ENCODE measurements at places on chromosomes 13 and 19.

GRCh38 chr19:54256250-54257115 lies 590 bp downstream of the LILRB5 start:
- no peak for DNase-seq

DNA sequence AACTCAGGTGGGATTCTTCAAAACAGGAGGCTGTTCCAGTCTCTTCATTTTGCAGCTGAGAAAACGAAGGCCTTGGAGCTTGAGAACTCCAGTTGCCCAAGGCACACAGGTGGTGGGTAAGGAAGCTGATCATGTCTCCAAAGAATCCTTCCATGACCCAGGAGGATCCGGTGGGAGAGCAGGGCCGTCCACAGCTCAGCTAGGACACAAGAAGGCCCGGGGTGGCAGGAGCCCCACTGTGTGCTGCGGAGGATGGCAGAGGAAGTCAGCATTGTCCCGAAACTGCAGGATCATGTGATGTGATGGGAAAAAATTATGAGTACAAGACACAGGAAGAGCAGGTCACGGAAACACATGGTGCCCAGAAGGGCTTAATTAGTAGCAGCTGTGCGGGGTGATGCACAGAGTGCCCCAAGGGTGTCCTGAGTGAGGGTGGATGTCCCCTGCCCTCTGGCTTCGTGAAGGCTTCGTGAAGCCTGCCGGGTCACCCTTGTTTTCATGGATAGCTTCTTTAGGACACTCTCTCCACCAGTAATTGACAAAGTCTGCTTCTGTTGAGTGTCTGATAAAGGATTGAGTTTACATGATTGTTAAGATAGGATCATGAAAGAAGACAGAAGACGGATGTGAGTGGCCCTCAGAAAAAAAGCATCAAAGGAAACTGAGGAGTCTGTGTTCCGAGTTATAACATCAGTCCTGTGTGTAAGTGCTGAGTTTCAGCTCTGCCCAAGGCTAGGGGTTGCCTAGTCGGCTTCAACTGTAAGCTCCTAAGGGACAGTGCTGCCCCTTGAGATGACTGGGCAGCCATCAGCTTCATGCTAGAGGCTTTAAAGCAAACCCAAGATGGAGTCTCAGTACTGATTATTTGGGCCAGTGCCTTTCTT lies 33.8 kb upstream of the SACS start:
- DNase-seq: no peak

DNA sequence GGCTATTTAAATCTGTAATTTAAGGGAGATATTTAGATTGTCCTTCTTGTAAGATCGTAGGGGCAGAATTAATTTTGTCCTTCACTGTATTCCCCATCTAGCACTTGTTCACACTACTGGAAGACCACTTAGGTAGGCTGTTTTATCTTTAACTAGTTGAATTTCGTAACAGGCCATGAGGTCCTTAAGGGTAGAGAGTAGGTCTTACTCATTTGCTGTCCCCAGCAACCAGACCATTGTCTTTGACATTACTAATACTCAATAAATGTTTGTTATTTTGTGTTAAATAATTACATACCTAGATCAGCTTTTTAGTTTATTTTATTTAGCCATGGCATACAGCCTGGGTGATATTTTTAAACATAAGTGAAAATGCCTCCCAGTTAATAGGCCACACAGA lies 177.1 kb downstream of the PCCA start:
- no peak for DNase-seq

DNA sequence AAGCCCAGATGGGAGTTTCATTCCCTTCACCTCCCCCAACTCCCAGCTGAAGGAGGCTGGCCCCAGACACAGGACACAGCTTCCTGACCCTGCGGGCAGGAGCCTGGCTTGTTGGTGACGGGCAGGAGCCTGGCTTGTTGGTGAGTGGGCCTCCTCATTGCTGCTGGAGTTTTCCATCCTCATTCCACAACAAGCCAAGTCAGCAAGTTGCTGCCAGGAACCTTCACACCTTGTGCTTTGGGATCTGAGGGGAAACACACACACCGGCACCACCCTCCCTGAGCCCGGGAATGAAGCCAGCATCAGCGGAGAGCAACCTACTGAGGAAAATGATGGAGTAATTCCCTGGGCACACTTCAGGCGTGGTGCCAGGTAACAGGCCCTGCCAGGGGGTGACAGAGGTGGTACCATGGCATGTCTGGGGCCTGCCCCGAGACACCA lies 74.9 kb downstream of the ALOX5AP start:
- no peak for DNase-seq

- no peak for DNase-seq
These were observed 6.8 kb downstream of the GIPC3 start for GRCh38 chr19:3591876-3592613.

- DNase-seq: no peak
These were observed 157.9 kb downstream of the UQCRFS1 start for GRCh38 chr19:29054886-29055675.

DNA sequence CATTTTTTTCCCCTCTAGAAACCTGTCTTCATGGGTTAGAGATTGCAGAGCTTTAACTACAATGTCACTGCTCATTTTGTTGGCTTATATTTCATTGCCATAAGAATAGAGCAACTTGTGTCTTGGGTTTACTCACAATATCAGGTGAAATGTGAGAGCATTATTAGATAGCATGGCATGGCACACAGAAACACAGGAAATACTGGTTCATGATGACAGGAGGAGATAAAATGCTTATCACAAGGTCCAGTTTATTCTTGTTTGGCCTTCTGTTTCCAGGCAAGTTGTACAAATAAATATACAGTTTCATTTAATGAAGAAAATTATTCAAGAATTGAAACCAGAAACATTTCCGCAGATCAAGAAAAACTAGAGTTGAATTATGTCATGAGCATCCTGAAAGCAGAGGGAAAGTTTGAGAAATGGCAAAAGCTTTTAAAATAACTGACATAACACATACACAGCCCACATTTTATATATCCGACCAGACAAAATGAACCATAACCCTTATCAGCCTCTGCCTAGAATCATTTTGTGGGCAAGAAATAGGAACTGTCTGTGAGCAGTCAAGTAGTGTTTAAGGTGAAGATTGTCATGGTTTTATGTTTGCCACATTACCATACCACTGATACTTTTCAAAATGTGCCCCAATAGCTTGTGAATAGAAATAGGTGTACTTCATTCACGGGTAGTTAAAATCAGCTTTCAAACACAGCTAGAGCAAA lies 297.9 kb upstream of the ARGLU1 start:
- no peak for DNase-seq

DNA sequence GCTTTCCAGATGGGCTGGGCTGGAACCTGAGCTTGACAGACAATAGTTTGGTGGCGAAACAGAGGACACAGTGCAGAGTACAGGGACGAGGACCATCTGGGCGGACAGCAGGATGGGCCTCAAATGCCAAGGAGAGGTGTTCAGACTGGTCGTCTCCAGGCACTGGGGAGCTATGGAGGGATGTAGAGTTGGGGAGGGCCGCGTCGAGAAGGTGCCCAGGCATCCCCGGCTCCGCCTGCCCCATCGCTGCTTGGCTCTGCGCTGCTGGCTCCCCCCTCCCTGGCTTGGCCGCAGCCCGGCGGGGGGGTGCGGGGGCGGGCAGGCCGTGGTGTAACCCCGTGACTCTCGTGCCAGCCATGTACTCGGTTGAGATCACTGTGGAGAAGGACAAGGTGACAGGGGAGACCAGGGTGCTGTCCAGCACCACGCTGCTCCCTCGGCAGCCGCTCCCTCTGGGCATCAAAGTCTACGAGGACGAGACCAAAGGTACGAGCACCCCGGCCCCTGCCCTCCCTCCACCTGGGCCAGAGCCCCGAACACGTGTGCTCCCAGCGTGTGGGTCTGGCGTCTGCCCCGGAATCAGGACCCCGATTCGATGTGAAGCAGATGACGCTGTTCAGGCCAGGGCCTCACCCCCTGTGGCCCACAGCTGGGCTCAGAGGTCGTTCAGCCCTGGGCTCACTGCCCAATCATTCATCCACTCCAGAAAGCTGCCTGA lies 10.8 kb upstream of the MISP start:
- DNase-seq: no peak

DNA sequence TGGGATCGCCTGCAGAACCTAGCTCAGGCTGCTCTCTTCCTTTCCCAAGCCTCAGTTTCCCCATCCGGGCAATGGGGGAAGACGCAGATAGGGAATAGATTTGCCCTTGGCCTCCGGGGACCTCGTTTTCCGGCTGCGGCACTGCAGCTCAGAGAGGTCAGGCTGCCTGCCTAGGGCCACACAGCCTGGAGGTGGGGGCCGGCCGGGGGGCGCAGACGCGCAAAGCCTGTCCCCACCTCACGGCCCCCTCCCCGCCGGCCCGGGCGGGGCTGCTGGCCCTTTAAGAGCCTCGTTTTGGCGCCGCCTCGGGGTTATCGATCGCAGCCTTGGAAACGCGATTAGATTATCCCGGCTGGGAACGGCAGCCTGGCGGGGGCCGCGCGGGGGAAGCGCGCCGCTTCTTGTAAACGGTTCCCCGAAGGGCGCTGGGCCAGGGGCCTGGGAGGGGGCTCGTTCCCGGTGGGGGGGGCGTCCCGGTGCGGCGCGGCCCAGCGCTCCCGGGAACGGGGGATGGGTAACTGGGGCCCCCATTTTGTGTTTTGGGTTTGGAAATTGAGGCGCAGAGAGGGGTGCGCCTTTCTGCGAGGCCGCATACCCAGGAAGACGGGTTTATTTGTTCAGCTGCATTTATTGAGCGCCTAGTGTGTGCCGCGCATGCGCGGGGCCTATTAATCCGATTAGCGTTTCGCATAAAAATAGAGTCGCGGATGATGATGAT lies 23.4 kb upstream of the TCF3 start:
- DNase-seq: no peak

DNA sequence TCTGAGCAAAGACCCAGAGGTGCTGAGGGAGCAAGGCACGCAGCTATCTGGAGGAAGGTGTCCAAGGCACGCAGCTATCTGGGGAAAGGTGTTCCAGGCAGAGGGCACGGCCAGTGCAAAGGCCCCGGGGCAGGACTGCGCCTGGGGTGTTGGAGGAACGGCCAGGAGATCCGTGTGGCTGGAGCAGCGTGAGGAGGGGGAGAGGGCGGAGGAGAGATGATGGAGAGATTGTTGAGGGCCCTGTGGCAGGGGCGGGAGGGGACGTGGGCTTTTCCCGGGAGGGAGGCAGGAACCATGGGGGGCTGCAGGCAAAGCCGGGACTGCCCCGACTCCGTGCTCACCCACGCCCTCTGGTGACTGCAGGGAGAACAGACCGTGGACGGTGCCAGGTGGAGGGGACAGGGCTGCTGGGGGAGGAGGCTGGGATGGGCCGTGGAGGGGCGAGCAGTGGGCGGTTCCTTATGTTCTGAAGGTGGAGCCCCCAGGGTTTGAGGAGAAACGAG lies 13.3 kb upstream of the MISP start:
- DNase-seq: no peak

DNA sequence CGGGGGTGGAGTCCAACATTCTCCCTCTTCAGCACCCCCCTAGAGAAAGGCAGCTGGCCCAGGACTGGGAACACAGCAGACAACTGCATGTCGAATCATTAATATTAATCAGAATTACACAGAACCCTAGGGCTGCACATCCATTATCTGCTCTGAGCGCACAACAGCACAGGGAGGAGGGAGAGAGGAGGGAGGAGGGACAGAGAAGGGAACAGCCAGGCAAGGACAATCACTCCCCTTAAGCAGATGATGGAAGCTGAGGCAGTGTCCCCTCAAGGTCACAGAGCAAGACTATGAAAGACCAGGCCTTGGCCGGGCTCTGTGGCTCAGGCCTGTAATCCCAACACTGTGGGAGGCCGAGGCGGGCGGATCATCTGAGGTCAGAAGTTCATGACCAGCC lies 25.7 kb downstream of the TLE6 start:
- no peak for DNase-seq

GRCh38 chr13:113456116-113456702 lies 2.9 kb upstream of the ADPRHL1 start:
- DNase-seq: no peak

DNA sequence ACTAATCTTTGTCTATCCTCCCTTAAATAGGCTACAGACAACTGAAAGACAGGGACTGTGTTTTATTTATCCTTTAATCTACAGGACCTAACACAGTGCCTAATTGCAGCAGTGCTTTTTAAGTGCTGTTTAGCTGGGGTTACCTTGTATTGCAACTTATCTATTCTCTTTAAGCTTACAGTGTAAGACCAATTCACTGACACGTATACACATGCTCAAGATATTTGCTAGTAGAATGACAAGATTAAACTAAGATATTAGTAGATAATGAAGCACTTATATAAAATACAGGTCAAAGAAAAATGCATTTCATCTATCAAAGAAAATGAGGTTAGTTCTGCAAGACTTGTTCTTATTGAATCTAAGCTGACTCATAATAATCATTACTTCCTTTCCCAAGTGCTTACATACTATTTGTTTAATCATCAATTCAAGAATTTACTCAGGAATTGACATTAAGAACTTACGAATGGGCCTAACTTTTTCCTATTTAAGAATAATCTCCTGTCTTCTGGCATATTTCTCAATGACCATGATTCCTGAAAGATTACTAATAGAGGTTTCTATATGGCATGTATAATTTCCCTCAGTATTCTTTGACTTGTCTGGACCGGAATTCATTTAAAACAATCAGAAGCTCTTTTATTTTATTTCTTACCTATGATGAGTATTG lies 75.8 kb upstream of the MAB21L1 start:
- DNase-seq: no peak

DNA sequence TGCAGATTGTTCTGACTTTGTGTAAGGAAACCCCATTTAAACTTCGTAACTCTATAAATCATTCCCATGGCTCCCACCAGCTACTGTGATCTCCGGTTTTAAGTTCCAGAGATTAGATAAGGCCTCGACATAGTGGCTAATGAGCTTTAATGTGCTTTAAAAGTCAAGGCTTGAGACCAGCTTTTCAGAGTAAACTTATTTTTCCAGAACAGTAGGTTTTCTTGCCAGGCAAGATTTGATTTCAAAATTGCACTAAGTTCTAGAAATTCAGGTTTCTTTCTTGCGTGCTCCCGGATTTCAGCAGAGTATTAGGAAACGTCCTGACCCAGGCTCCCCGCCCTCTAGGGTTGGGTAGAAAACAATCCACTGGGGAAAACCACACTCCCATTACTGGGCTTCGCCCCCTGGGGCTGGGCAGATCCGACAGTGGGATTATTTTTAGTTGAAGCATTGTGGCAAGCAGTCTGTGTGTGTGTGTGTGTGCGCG lies 43.3 kb downstream of the CRYL1 start:
- no peak for DNase-seq

GRCh38 chr13:21834521-21834920 lies 163.6 kb downstream of the FGF9 start:
- no peak for DNase-seq

DNA sequence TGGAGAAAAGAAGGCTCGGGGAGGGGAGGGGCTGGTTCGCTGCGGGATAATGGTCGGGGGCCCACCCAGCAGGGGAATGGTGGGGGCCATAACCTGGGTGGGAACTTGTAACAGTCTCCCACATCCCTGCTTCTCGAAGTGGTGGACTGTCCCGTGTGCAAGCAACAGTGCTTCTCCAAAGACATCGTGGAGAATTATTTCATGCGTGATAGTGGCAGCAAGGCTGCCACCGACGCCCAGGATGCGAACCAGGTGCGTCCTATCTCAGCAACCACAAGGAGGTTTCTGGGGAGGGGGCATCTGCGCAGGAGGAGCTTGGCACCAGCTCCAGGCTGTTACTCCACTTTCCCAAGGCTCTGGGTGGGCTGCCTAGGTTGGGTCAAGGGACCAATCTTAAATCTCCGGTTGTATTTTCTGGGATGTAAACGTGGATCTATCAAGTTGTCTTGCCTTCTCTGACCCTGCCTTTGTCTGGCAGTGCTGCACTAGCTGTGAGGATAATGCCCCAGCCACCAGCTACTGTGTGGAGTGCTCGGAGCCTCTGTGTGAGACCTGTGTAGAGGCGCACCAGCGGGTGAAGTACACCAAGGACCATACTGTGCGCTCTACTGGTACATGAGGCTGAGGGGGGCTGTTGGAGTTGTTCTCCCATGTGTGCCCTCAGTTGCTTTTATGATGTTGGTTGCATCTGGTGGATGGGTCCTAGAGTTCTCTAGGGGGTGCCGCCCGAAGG lies 1.6 kb downstream of the TRIM28 start:
- no peak for DNase-seq
